Activated CD4-positive, CD25-positive, alpha-beta regulatory T cell (primary cell): ENCODE measurements at places on chromosomes 7 and 10.

GRCh38 chr10:53127686-53128085 lies 355.1 kb upstream of the MBL2 start:
- DNase-seq, result no peak

DNA sequence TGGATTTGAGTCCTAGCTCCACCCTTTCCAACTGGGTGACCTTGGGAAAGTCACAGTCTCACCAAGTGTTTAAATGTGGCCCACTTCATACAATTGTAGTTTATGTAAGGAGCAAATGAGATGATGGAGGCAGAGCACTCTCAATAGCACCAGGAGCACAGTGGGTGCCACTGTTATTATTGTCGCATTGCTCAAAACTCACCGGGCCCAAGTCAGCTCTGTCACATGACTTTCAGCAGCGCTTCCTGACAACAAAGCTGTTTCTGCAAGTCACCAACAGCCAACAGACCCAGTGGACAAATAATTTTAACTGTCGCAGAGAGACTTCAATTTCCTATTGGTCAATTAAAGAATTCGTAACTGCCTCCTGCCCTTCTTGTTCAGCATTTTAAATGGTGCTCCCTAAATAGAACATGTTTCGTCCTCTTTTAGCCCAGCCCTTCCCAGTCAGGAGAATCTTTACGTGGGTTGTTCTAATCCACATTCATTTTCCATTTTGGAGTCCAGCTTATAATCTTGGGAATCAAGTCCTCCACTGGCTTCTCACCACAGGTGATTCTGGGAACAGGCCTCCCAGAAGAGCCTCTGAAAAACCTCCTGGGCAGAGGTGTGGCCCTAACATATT lies 415.6 kb upstream of the NPVF start:
- DNase-seq, result no peak

GRCh38 chr10:100890673-100891317 lies 22.0 kb upstream of the SLF2 start:
- no peak for DNase-seq

DNA sequence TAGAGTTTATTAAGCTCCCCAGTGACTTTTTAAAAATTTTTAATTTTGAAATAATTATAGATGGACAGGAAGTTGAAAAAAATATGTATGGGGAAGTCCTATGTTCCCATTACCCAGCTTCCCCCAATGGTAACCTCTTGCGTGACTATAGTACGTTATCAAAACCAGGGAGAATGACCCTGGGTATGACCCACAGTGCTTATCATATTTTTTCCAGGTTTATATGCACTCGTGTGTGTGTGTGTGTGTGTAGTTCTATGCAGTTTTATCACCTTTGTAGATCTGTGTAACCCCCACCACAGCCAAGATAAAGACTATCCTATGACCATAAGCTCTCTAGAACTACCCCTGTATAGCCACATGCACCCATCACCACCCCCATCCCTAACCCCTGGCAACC lies 72.8 kb downstream of the TBXAS1 start:
- no peak for DNase-seq

- DNase-seq, result no peak
Observed at GRCh38 chr10:117134306-117135025, 3.6 kb downstream of the VAX1 start.

DNA sequence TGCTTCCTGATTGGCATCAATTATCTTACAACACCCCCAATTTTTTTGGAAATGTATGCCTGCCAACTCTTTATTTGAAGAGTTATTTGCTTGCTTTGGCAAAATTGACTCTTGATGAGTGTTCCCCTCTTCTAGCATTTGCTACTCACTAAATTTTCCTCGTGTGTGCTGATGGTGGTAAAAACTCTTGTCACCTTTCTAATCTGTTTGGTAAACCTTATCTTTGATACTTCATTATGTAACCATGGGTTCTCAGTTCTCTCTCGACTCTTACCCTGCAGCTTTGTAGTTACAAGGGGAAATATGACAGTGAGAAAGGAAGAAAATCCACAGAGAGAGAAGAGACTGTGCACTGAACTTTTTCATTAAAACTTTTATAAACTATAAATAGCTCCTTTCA lies 102.5 kb downstream of the CDK14 start:
- no peak for DNase-seq

DNA sequence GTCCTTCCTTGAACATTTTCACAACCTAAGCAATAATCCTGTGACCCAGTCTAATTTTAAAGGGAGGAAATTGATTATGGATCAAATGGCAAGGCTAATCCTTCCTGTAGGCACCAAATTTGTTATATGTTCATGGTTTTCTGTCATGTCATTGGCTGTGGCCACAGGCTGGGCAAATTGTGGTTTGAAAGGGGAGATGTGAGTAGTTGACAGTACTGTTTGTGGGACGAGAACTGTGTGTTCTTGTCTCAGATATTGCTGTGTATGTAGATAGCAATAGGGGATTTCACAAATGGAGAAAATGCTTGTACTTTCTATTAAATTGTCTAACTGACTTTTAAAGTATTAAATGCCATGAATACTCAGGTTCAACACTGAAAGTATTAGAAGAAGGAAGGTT lies 8.1 kb upstream of the PRKG1 start:
- no peak for DNase-seq

GRCh38 chr7:94264756-94265155 lies 129.9 kb upstream of the COL1A2 start:
- DNase-seq, result no peak

DNA sequence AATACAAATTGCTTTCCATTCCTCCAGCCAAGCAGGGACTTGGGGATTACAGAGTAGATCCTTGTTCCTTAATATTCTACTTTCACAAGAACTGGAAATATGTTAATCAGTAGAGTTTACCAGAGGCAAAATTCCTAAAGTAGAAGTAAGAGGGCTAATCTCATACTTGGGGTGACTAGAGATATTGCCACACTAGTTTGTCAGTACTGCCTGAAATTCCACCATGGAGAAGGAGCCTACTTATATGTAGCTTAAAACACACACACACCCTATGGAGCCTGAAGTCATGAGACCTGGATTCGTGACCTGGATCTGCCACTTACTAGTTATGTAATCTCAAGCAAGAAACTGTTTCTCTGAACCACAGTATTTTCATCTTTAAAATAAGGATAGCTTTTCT lies 33.9 kb downstream of the STRIP2 start:
- DNase-seq, result no peak

DNA sequence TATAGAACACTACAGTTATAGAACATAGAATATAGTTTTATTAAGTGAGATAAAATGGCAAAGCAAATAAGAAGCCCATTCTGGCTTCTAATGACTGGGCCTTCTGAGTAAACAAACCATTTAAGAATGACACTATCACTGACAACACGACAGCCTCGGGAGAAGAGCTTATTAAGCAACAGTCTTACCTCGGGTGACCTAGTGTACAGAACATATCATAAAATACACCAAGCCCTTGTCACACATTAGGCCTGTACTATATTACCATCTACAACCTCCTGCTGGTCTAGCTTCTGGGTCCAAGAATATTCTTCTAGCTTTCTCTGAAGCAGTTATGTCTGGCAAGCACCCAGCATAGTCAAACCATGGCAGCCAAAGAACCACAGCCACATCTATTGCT lies 32.0 kb downstream of the CCDC186 start:
- no peak for DNase-seq

GRCh38 chr7:107398161-107398560 lies 71.7 kb upstream of the GPR22 start:
- no peak for DNase-seq

DNA sequence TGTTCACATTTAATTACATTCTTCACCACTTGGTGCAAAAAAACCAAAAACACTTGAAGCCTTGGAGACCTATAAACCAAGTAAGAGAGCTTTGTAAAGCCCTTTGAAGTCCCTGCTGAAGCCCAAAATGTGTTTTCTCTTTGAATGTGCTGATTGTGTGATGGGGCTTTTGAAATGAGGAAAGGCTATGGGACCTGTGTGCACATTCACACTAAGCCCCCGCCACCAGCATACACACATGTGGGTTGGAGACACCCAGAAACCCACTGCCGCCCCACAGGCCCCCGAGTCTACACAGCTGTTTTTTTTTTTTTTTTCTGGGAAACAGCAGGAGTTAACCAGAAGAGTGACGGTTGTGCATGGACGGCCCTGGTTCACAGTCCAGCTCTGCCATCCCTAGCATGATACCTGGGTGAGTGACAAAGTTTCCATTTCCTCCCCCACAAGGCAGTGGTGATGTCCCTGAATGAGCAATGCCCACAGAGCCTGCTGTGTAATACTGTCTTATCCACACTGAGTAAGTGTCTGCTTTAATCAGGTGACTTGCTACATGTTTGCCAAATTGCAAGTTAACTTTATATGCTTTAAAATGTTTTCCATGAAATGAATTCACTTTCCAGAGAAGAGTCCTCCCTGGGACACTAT lies 154.6 kb upstream of the GDF10 start:
- no peak for DNase-seq

DNA sequence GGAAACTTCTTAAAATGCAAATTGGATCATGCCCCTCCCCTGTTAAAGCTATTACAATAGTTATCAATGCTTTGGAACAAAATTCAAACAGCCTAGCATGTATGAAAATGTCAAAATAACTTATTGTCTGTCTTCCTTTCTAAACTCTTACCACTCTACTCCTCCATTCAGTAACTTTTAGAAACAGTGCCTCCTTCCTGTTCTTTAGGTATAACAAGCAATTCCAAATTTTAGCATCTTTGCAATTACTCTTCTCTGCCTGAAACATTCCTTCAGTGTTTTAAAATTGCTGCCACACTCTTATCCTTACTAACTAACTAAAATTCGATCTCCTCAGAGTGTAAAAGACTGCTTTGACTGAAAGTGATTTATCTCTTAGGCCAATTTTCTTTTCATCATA lies 660.4 kb upstream of the LRRTM3 start:
- DNase-seq, result no peak

- DNase-seq, result no peak
Observed at GRCh38 chr7:22117222-22117621, 171.5 kb upstream of the CDCA7L start.

- no peak for DNase-seq
Observed at GRCh38 chr7:154905146-154905545, 97.8 kb downstream of the PAXIP1 start.

DNA sequence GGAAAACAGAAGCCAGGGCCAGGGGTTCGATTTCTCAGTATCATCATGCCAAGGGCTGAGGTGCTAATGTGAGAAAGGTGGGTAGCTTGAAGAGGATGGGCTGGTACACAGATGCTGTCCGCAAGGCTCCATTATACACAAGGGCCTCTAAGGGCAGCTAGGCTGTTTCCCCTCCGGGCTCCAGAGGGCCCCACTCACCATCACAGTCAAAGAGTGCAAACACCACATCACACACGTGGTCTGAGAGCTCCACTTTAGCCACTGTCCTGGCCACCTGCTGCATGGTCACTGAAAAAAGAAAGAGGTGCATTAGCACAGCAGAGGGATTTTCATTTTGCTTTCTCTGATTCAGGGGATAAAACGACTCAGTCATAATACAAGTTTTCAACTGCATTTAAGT lies 20.9 kb upstream of the DNAJB12 start:
- DNase-seq, result no peak

- DNase-seq, result no peak
Observed at GRCh38 chr10:29301359-29301910, 12.6 kb downstream of the LYZL1 start.

DNA sequence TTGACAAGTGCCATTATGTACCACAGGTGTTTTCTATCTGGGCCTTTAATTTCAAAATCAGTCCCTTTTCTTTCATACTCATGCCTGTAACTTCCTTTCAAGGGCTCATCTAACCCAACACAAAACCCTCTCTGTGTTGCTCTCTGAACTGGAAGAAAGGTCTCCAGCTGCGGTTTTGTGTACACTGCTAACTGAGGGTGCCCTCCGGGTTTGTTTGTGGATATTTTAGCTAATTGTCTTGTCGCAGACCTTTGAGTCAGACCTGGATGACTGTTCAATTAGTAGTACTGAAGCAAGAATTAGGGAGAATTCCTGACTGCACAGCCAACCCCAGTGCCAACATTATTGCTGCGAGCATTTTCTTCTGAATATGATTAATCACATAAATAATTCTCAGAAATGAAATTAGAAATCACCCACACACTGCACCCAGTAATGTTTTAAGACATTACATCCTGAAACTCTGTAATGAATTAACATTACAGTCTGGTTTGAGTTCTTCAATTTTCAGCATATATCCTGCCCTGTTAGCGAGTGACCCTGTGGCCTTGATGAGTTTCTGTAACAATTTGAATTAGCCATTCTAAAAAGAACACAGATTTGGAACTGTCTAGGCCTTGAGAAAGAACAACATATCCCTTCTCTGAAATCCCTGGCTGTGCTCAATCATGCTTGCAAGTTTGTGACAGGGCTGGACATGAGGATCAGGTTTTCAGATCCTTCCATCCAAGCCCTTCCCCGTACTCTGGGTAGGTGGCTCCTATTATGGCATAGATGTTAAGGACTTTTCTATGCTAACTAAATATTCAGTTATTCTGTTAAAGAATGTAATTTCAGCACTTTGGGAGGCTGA lies 460.1 kb downstream of the PLXDC2 start:
- no peak for DNase-seq

DNA sequence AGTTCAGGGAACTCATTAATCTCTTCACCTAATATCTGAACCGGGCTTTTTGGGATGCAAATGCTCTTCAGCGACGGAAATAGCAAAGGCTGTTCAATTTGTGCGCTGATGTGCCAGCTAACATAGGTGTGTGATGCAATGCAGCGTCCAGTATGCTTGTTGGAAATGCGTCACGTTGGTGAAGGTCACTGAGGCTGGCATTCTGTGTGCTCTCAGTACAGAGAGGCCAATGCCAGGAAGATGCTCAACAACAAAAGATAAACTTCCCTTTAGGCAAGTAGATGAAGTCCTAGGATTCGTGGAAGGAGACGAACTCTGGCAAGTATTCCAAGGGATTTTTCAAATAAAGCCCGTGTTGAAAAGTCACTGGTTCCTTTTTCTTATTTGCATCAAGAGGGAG lies 649.5 kb upstream of the MKI67 start:
- no peak for DNase-seq

GRCh38 chr10:115005771-115006170 lies 67.8 kb downstream of the TRUB1 start:
- DNase-seq, result no peak

DNA sequence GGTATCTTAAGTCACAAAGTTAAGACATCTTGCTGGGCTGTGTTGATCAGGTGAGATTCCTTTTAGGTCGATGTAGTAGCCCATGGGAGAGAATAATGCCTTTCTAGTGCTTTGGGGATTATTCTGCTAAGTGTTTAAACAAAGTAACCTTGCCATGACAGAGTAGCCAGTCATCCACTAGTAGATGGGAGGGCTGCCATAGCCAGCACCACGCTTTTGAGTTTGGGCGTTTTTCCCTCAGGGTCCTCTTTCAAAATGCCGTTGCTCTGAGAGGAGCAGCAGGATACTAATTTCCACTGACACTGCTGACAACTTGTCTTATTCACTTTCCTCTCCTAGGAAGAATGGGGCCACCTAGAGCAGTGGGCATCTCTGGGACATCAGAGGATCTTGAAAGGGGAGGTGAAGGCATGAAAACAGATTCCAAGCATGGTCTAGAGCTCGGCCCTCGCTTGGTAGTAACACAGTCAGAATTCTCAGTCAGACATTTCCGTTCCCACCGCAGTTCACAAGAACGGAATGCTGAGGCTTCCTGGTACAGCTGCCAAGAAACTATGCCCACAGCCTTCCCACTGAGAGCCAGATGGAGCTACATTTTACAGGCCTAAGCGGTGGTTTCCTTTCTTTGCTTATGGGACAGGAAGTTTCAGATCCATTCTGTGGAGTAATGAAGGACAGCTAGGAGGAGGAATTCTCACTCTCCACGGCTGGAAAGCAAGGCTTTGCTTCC lies 15.3 kb upstream of the RSU1 start:
- no peak for DNase-seq
